Neural progenitor cell (in vitro differentiated cells): ENCODE measurements at places on chromosomes 11 and 22. TPM values are rescaled to one million over a fixed set of nuclear protein-coding genes. Genes with fewer than 3 reads are reported as not detected.
A peak's percentile ranks its signal among the peaks of the same experiment; 100 is the strongest.

Gene CARD16
- not detected in 2 replicates for total RNA-seq

GRCh38 chr11:13440100-13440855 is 22.7 kb downstream of the BTBD10 start:
- H3K27me3 ChIP-seq, result no peaks in the 10 kb centered on the region
- H3K27ac ChIP-seq, result no peak overlapping the region
- no peaks in the 10 kb centered on the region for H3K36me3 ChIP-seq
- H3K4me3 ChIP-seq, result no peak overlapping the region

- DNase-seq, result no peak
- H3K36me3 ChIP-seq, result no peaks in the 10 kb centered on the region
- H3K4me1 ChIP-seq, result peaks cover under 1% of the 10 kb centered on the region
- H3K27me3 ChIP-seq, result no peaks in the 10 kb centered on the region
Measured at GRCh38 chr11:134987223-134987768, 575.3 kb upstream of the B3GAT1 start.

DNA sequence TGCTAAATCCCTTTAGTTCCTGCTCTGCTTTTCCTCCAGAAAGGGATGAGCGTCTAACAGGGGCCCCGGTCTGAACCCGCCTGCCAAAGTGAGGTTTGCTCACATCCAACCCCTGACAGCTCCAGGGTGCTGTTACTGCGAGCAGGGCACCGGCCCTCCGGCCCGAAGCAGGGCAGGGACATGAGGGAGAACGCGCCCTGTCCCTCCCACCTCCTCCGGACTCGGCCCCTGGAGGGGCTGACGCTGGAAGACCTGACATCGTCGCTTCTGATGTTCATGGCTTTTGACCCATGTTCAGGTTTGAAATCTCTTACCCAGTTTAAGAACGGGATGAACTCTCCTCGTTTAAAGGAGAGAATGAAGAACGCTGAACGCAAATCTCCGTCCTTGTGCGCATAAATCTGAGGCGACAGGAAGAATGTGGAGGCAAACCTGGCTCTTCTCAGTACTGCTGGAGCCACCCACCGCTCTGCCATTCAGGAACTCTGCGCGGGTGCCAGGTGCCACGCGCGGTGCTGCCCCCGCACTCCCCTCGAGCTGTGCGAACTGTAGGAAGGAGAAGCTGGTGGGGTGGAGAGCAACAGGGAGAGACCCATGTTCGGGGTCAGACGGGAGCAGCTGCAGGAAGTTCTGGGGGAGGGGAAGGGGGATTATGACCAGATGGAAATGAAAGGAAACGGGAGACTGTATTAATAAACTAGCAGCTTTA is 826 bp upstream of the EEF1G start:
- no peak overlapping the region for H3K27ac ChIP-seq
- H3K4me1 ChIP-seq, result peaks cover 23% of the 10 kb centered on the region
- peak overlapping the region; percentile 100 for H3K4me3 ChIP-seq

- no peak overlapping the region for H3K4me3 ChIP-seq
- H3K4me1 ChIP-seq, result no peaks in the 10 kb centered on the region
- no peak overlapping the region for H3K27ac ChIP-seq
- no peaks in the 10 kb centered on the region for H3K36me3 ChIP-seq
- H3K27me3 ChIP-seq, result no peaks in the 10 kb centered on the region
Measured at GRCh38 chr11:116551576-116551975, 221.2 kb downstream of the BUD13 start.

GRCh38 chr11:4375431-4376140 is 7.4 kb upstream of the OR52B4 start:
- H3K36me3 ChIP-seq, result no peaks in the 10 kb centered on the region
- no peaks in the 10 kb centered on the region for H3K4me1 ChIP-seq
- H3K27me3 ChIP-seq, result no peaks in the 10 kb centered on the region

- no peak overlapping the region for H3K4me3 ChIP-seq
- DNase-seq, result no peak
- H3K27ac ChIP-seq, result no peak overlapping the region
- no peaks in the 10 kb centered on the region for H3K4me1 ChIP-seq
- no peaks in the 10 kb centered on the region for H3K36me3 ChIP-seq
Measured at GRCh38 chr11:36419791-36420424, 90.2 kb downstream of the TRAF6 start.

DNA sequence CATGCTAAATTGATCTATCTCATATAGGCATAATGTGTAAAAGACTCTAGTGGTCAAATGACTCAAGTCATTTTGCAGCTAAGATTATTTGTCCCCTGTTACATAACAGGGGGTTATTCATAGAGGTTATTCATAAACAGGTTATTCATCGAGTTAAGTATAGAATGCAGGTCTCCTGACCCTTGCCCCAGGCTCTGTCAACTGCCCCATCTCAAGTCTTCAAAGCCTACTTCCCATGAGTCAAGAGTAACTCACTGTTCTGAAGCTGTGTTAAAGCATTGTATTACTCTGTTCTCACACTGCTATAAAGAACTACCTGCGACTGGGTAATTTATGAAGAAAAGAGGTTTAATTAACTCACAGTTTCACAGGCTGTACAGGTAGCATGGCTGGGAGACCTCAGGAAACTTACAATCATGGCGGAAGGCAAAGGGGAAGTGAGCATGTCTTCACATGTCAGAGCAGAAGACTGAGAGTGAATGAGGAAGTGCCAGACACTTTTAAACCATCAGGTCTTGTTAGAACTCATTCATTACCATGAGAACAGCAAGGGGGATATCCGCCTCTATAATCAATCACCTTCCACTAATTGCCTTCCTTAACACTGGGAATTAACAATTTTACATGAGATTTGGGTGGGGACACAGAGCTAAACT is 226.2 kb upstream of the BLID start:
- no peak for DNase-seq
- no peak overlapping the region for H3K4me3 ChIP-seq
- H3K36me3 ChIP-seq, result no peaks in the 10 kb centered on the region
- H3K27ac ChIP-seq, result no peak overlapping the region
- H3K4me1 ChIP-seq, result no peaks in the 10 kb centered on the region
